Thoracic aorta (tissue), 2 donors: ENCODE measurements at places on chromosomes 2 and 18. TPM values are rescaled to one million over a fixed set of nuclear protein-coding genes. Genes with fewer than 3 reads are reported as not detected.

The AUP1 gene
- total RNA-seq: 85.5 TPM

The EFHD1 gene
- 211 TPM for total RNA-seq

The CASP8 gene
- total RNA-seq: 14.6 TPM

The COLEC12 gene
- 21.3 TPM for total RNA-seq

The FHOD3 gene
- 19.8 TPM for total RNA-seq

The FIGN gene
- total RNA-seq: 21.2 TPM

The GALNT3 gene
- total RNA-seq: 3.5 TPM

The PTPN18 gene
- total RNA-seq: 79.2 TPM

The CDK5R2 gene
- not detected for total RNA-seq

The SCTR gene
- not detected for total RNA-seq

The SEC11C gene
- 24.4 TPM for total RNA-seq

The LPIN2 gene
- 42.3 TPM for total RNA-seq

The SERPINB4 gene
- total RNA-seq: not detected

The MRO gene
- total RNA-seq: 6.3 TPM

The GPR75 gene
- 6.7 TPM for total RNA-seq

The PDE11A gene
- 0.28 TPM for total RNA-seq

The GALR1 gene
- 0.28 TPM for total RNA-seq

The FRZB gene
- total RNA-seq: 203 TPM

The ZNF385B gene
- 0.41 TPM for total RNA-seq

The KLHL41 gene
- total RNA-seq: 0.28 TPM

The CAPN14 gene
- total RNA-seq: 0.14 TPM

The C2orf81 gene
- 1.7 TPM for total RNA-seq

The CD226 gene
- total RNA-seq: 0.68 TPM

The DNAJC10 gene
- 75.6 TPM for total RNA-seq

The NBEAL1 gene
- total RNA-seq: 119 TPM

The TRAPPC8 gene
- total RNA-seq: 31.0 TPM

The RRM2 gene
- 0.92 TPM for total RNA-seq

The REL gene
- 15.7 TPM for total RNA-seq

The ANKRD30BL gene
- total RNA-seq: not detected

The CYRIA gene
- 5.6 TPM for total RNA-seq

The ERICH2 gene
- not detected for total RNA-seq

The LRRTM1 gene
- total RNA-seq: not detected

The SCLY gene
- 33.7 TPM for total RNA-seq

The TXNDC2 gene
- total RNA-seq: 0.35 TPM

The DCC gene
- not detected for total RNA-seq

The SLC40A1 gene
- 118 TPM for total RNA-seq

The GKN2 gene
- not detected for total RNA-seq
